ENCODE measurements at places on chromosomes 16 and 17.

DNA sequence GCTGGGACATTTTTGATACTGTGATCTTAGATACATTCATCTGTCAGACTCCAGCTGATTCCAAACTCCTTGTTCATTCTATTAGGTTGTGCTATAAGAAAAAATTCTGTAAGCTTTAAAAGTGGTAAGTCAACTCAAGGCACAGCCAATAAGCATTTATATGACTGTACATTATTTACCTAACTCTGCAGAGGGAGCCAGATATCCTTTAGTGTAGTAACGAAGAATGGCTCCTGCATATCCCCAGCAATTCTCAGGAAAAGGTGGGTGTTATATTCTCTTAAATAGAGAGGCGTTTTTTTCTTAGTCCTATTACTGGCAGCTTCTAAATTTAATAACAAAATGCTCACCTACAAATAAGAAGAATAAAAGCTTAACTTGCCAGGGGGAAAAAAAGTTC lies 374.3 kb upstream of the GOT2 start:
- no peak for DNase-seq

DNA sequence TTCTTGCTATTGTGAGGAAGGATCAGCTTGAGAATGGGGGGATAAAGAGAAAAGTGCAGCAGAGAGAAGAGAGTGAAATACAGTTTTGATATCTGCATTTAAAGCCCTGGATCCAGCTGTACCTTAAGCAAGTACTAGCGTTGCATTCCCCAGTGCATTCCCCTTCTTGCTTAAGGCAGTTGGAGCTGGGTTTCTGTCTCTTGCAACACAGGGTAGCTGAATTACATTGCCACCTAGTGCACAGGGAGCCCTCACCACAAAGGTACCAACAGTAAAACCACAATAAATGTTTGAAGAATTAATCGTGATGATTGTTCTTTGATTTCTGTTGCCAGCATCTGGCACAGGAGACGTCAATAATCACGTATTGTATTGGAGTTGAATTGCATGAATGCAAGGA lies 588.7 kb downstream of the RBFOX1 start:
- no peak for DNase-seq

GRCh38 chr17:57902800-57903759 lies 52.1 kb downstream of the CUEDC1 start:
- peak; percentile 100 for DNase-seq

GRCh38 chr17:8244768-8245167 lies 3.1 kb downstream of the CTC1 start:
- no peak for DNase-seq

- DNase-seq, result peak; percentile 25
These were observed 618 bp downstream of the GGA3 start for GRCh38 chr17:75260641-75261335.

GRCh38 chr16:78142788-78143187 lies 43.3 kb downstream of the WWOX start:
- DNase-seq, result no peak

DNA sequence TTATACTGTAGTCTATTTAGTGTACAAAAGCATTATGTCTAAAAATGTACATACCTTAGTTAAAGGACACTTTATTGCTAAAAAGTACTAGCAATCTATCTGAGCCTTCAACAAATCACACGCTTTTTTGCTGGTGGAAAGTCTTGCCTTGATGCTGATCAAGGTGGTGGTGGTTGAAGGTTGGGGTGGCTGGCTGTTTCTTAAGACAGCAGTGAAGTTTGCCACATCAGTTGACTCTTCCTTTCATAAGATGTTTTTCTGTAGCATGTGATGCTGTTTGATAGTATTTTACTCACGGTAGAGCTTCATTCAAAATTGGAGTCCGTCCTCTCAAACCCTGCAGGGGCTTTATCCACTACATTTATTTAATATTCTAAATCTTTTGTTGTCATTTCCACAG lies 8.6 kb downstream of the ADGRG5 start:
- DNase-seq, result no peak

- DNase-seq, result no peak
These were observed 21.5 kb downstream of the FBXO31 start for GRCh38 chr16:87361916-87362619.

- no peak for DNase-seq
These were observed 193.2 kb upstream of the MYOCD start for GRCh38 chr17:12472252-12473173.

DNA sequence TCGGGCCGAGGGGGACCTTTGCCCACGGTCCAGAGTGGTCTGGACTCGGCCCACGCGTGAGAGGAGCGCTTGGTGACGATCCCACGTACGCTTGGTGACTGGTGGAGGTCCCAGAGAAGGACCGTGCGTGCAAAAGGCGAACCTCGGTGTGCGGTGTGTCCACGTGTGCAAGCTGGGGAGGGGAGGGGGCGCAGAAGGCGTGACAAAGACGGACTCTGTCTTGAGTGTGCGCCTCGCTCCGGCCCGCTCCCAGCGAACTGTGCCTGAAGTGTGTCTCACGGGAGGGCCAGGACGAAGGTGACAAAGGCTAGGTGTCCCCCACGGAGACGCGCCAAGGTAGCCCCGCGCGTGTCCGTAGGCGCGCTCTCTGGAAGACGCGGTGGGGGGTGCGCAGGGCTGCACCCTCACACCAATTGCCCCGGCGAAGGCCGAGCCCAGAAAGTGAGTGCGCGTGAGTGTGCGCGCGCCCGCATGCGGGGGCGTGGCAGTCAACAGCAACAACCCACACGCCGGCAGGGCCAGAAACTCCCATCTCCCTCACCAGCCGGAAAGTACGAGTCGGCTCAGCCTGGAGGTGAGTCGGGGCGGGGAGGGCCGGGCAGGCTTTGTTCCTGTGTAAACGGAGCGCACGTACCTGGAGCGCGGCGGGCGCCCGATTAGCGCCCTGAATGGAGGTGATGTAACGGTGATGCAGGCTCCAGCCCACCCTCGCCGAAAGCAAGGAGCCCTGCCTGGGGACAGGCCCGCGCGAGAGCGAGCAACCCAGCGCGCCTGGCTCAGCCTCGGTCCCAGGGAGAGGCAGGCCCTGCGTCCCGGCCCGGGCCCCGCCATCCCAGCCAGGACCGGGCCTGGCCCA lies at the start of gene GPRC5C:
TSS of gene GPRC5C (plus strand) at position 521 of the 856 bp plus-strand sequence. CDS start 7,689 bp downstream, outside the sequence.
- peak; percentile 68 for DNase-seq

DNA sequence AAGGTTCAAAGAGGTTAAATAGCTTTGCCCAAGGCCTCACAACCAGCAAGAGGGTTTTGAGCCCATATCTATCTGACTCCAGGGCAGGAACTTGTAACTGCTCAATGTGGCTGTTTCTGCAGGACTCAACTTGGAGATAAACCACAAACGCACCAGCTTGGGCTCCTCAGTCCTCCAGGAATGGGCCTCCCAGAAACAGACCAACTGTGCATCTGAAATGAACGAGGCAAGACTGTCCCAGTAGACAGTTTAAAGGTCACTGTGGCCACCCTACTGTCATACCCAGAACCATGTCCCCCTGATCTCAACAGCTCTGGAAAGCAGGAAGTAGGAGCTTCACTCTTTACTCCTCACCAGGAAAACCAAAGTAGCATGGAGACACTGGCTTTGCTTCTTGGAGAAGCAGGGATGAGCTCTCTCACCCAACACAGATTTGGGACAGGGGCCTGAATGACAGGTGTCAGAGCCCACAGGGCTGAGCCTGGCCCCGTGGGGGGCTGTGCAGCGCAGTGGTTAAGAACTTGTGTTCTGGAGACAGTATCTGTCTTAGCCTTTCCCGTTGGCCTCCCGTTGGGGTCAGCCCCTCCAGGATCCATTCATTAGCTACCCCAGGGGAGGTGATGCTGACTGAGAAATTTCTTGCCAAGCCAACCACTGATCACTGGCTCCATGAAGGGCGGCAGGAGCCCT lies 2.3 kb upstream of the CALB2 start:
- no peak for DNase-seq

GRCh38 chr17:2995886-2996809 lies 67.3 kb downstream of the OR1D5 start:
- no peak for DNase-seq

DNA sequence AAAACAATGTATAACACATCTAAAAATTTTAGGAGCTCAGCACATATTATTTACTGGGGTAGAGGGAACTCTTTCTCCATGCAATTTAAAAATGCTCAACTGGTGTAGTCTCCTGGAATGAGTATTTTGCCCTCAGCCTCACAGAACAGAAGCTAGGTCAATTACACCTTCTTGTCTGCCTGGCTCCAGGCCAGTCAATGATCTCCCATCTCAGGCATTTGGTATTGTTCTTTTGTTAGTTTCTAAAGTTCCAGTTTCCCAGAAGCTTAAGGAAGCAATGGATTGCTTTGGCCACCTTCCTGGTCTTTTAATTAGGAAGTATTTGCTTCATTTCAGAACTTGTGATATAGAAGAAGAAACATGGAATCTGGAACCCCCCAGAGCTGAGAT lies 360.3 kb upstream of the ASIC2 start:
- DNase-seq, result no peak

GRCh38 chr17:31394544-31394943 lies 3.1 kb downstream of the RAB11FIP4 start:
- DNase-seq, result peak; percentile 62

- DNase-seq, result peak; percentile 32
These were observed 32.7 kb downstream of the YWHAE start for GRCh38 chr17:1367351-1367745.

GRCh38 chr17:18921912-18922451 lies 30.0 kb upstream of the SLC5A10 start:
- peak; percentile 82 for DNase-seq

GRCh38 chr17:28613931-28614381 lies at the start of gene RSKR:
TSS of gene RSKR (minus strand) at chr17:28614185. CDS start at chr17:28614161, 24 bp downstream.
- DNase-seq, result no peak

DNA sequence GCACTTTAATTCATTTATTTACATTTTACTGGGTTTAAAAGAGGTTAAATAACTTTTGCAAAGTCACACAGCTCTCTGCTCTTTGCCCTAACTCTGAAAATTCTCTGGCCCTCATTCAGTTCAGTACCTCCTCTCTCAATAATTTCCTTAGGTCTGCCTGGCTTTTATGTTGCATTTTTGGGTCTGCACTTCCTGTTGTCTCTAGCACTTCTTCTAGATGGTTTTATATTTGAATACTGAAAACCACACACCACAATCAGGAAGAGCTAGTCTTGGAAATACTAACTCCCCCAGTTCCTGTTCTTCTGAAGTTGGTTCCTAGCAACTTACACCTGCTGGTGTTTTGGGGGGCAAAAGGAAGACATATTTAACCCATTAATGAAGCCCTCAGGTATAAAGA lies 577.9 kb downstream of the HS3ST4 start:
- no peak for DNase-seq

- no peak for DNase-seq
These were observed 46.8 kb downstream of the REXO5 start for GRCh38 chr16:20853143-20853542.

GRCh38 chr16:57358527-57359095 lies at the start of gene CCL22:
TSS of gene CCL22 (plus strand) at chr16:57358783. CDS start at chr16:57358817, 34 bp downstream.
- no peak for DNase-seq
